ENCODE measurements at places on chromosomes 4 and X.

DNA sequence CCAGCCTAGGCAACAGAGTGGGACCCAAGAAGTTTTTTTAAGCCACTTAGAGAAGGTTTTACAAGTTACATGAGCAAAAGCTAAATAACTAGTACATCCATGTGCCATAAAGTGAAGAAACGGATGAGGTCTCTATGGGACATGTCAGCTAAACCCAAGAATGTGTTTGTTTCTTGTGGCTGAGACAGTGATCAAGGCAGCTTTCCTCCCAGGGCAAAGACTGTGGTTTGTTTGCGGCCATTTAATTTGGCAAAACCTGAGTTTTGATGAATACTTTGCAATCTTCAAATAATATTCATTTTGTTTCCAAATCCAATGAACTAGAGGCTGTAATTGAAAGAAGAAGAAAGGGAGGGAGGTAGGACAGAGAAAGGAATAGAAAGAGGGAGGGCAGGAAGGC lies 44.9 kb upstream of the SLC2A9 start:
- DNase-seq, result no peak

GRCh38 chrX:111284631-111285293 lies 14.5 kb upstream of the CAPN6 start:
- DNase-seq, result no peak

- DNase-seq, result no peak
Observed at GRCh38 chr4:123120473-123120872, 198.1 kb upstream of the NUDT6 start.

GRCh38 chr4:41329361-41329760 lies 72.6 kb downstream of the UCHL1 start:
- no peak for DNase-seq

DNA sequence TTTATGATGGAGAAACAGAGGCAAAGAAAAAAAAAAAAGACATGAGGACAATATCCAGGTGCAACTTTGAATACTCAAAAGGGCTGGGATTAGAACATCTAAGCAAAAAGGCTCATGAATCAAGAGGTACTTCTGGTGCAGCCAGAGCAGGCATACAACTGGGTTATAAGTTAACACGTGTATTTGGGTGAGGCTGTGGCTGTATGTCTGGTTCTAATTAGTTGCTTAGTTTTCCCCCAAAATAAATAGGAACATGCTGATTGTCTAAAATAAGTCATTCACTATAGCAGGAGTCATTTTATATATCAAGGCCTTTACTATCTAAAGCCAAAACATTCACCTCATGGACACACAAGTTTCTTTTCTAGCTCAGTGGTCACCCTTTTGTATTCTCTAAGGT lies 20.2 kb downstream of the NHS start:
- DNase-seq, result no peak

- no peak for DNase-seq
Observed at GRCh38 chrX:82134378-82134777, 932.5 kb downstream of the SH3BGRL start.

DNA sequence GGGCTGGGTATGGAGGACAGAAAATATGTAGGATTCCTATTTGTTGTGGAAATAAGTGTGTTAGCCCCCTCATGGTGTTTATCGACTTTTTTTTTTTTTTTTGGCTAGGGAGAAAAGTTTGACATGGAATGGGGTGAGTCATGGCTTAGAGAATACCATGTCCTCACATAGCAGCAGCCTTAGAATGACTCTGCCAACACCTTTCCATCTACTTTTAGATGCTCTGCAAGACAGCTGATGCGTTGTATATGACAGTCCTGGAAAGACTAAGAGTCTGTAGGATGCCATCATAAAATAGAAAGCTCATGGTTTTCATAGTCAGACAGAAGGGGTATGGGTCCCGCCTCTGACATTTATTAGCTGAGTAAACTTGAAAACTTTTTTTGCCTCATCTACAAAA lies 37.7 kb downstream of the MTTP start:
- no peak for DNase-seq

All from WERI-Rb-1 (cell line).